Vagina (tissue), 2 donors: ENCODE measurements at places on chromosomes 12 and 14. TPM values are rescaled to one million over a fixed set of nuclear protein-coding genes. Genes with fewer than 3 reads are reported as not detected.

Gene WNT1
- not detected for total RNA-seq

Gene SELPLG
- total RNA-seq = 14.2 TPM

Gene NTS
- 2.5 TPM for total RNA-seq

GRCh38 chr14:100041271-100041670 lies 24.0 kb upstream of the EVL start:
- DNase-seq = no peak

- DNase-seq = no peak
These were observed 296.6 kb downstream of the ADGRD1 start for GRCh38 chr12:131250028-131250950.
